ENCODE measurements at places on chromosomes 2 and 18. TPM values are rescaled to one million over a fixed set of nuclear protein-coding genes. Genes with fewer than 3 reads are reported as not detected.

The ICA1L gene
- polyA plus RNA-seq: 5.1 TPM

DNA sequence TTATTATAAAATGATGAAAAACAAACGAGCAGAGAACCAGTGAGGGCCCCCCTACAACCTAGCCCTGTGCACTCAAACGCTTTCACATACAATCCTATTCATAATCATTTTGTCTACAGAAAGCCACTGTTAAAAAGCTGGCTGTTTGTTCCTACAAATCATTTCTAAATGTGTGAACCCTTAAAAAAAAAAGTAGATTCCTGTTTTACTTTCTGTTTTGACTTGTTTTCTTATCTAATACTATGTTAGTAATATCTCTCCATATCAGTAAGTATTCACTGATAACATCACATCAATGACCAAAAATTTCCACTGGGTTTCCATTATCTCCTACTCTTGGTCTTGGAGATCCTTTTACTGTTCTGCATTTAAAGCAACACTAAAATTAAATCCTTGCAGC lies 128.8 kb upstream of the TTC39C start:
- peak overlapping the region; percentile 90 for H3K27ac ChIP-seq
- no peaks in the 10 kb centered on the region for H3K36me3 ChIP-seq
- DNase-seq: no peak
- no peak overlapping the region for H3K4me3 ChIP-seq
- peaks cover 42% of the 10 kb centered on the region for H3K4me1 ChIP-seq

GRCh38 chr18:73841661-73842060 lies 306.0 kb downstream of the FBXO15 start:
- H3K4me3 ChIP-seq: no peak overlapping the region
- DNase-seq: no peak
- H3K4me1 ChIP-seq: no peaks in the 10 kb centered on the region
- H3K27me3 ChIP-seq: peaks cover 12% of the 10 kb centered on the region
- no peaks in the 10 kb centered on the region for H3K36me3 ChIP-seq

The ANKZF1 gene
- 47.1 TPM for polyA plus RNA-seq

- H3K36me3 ChIP-seq: no peaks in the 10 kb centered on the region
- peaks cover 6% of the 10 kb centered on the region for H3K4me1 ChIP-seq
- no peak overlapping the region for H3K4me3 ChIP-seq
These were observed 48.7 kb downstream of the ZBTB7C start for GRCh38 chr18:48360376-48361021.

The MC4R gene
- not detected for polyA plus RNA-seq

DNA sequence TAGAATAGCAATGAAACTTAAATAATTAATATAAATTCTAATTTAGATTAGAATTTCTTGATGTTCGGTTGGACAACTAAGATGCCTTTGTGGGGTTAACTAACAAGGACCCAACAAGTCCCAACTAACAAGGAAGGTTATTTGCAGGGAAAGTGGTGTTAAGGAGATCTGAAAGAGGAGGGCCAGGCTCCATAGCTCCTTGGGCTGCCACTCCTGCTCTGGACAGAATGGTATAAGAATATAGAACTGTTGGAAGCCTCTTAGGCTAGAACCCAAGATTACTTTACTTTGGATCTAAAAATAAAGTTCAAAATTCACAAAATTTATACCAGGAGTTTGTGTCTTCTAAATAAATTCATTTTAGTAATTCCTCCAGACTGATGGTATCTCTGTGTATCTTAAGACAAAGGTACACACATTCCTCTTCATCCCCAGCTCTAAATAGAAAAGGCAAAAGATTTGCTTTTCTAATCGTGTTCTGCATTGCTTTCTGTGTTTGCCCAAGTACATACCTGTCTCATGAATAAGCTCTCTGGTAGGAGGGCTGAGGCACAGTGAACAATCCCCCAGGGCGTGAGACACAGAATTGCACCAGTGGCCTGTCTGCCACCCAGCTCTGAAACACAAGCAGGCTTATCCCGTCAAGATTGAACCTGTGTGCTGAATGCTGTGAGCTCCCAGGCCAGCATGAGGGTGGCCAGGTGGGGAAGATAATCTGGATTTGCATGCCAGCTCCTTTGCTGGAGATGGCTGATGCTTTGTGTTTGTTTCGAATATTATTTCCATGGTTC lies 176.0 kb downstream of the ACKR3 start:
- H3K36me3 ChIP-seq: no peaks in the 10 kb centered on the region
- peak; percentile 78 for DNase-seq
- H3K27ac ChIP-seq: peak overlapping the region; percentile 75
- peaks cover 53% of the 10 kb centered on the region for H3K4me1 ChIP-seq

The UPP2 gene
- polyA plus RNA-seq: not detected

DNA sequence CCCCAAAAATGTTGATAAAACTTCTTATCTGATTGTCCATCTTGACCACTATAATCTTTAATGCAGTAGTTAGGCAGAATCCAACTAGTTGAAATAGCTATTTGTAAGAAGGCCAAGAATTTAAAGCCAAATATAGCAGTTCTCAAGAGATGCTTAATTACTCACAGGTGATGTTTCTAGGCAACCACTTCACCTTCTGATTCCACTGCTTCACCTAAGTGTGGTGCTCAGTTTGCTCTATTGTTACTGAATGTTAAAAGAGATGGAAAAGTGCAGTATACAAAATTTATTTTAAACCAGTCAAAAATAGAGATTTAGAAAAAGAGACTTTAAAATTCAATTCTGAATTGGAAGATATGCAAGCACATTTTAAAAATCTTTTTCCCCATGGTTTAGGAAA lies 539.4 kb downstream of the ZNF804A start:
- no peak overlapping the region for H3K27ac ChIP-seq
- H3K27me3 ChIP-seq: no peaks in the 10 kb centered on the region
- no peaks in the 10 kb centered on the region for H3K36me3 ChIP-seq
- no peaks in the 10 kb centered on the region for H3K4me1 ChIP-seq

The ACKR3 gene
- polyA plus RNA-seq: 58.9 TPM

DNA sequence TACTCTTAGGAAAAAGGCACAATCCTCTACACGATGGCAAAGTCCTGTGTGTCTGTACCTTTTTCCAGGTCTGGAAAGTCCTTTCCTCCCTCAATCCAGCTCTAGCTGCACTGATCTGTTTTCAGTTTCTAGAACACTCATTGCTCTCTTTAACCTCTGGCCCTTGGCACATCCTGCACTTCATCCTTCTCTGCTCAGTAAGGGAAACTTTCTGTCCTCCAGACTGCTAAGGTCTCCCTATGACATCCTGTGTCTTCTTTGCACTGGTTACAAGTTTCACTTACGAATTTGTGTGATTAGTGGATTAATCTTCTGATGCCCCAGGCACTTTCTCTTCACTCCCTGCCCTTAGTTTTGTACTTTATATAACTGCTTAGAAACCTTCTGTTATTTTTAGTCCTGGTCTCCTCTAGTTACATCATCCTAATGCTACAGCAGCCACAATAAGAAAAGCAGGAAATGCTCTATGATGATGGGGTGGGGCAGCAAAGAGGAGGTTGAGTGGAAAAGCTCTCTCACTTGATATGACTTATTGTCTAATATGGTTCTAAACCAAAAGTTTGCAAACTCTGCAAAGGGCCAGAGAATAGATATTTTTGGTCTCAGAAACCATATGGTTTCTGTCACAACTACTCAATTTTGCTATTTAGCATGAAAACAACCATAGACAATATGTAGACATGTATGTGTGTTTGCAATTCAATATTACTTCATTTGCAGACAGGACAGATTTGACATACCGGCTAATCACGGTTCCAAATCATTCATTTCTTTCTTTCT lies 568.2 kb downstream of the THSD7B start:
- DNase-seq: no peak
- H3K27ac ChIP-seq: no peak overlapping the region
- no peak overlapping the region for H3K4me3 ChIP-seq
- H3K36me3 ChIP-seq: no peaks in the 10 kb centered on the region

The SULT1C4 gene
- 17.3 TPM for polyA plus RNA-seq

GRCh38 chr2:226362980-226363379 lies 436.6 kb downstream of the IRS1 start:
- H3K4me3 ChIP-seq: no peak overlapping the region
- peak; percentile 10 for DNase-seq
- no peaks in the 10 kb centered on the region for H3K36me3 ChIP-seq
- no peak overlapping the region for H3K27ac ChIP-seq
- H3K4me1 ChIP-seq: no peaks in the 10 kb centered on the region
- H3K27me3 ChIP-seq: no peaks in the 10 kb centered on the region

- no peaks in the 10 kb centered on the region for H3K27me3 ChIP-seq
- DNase-seq: no peak
- peaks cover 19% of the 10 kb centered on the region for H3K4me1 ChIP-seq
- H3K36me3 ChIP-seq: no peaks in the 10 kb centered on the region
- no peak overlapping the region for H3K27ac ChIP-seq
- no peak overlapping the region for H3K4me3 ChIP-seq
These were observed 109.5 kb downstream of the PXDN start for GRCh38 chr2:1634681-1635341.

DNA sequence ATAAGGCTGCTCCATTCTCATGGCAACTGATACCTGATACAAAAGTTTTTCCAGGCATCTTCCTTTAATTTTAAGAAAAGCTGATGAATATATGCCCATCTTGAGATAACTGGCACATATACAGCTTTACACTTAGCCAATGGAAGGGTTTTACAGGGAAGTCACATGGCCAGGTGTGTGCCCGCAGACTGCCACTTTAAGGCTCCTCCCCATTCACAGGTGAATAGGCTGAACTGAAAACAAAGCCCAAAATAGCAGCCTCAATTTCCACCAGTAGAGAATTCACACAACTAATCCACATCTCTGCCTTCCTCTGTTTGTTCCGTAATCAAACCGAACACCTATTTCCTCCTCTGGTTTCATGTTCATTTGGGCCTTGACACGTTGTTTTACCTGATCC lies 9.8 kb upstream of the ME2 start:
- no peaks in the 10 kb centered on the region for H3K27me3 ChIP-seq
- H3K36me3 ChIP-seq: no peaks in the 10 kb centered on the region
- H3K4me1 ChIP-seq: peaks cover 4% of the 10 kb centered on the region
- DNase-seq: no peak
- no peak overlapping the region for H3K4me3 ChIP-seq

The MTERF4 gene
- polyA plus RNA-seq: 20.3 TPM

DNA sequence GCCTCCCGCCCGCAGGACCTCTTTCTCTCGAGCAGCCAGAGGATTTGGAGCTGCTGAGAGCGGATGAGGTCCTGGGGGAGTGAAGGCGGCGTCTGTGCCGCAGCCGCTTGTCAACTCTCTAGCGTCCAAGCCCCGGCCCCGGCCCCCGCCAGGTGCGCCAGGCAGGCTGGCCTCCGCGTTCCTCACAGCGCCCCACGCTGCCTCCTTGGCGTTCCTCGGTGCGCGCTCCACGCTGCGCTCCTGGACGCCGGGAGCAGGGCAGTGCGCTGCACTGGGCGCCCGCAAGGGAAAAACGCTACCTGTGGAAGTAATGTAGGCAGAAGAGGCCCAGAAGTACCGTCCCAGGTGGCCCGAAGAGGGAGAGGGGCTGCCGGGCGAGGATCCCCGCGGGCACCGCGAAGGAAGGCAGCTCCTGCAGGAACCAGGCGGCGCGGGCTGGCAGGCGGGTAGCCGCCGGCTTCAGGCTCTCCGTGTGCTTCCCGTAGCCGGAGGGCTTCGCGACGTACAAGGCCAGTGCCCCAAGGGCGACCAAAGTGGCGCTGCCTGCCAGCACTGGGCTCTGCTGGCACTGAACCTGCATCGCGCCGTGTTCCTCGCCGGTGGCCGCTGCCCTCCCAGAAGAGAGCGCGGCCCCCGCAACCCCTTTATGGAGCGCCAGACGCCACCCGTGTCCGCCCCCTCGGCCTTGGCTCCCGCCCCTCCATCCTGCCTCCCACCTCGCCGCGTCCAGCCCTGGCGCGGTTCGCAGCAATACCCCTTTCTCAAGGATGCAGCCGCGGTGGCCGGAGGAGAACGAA lies at the start of gene SRD5A2:
Gene SRD5A2, minus strand, starts transcription at position 618 of the 797 bp plus-strand sequence. Its CDS starts 38 bp downstream, at position 580.
- DNase-seq: no peak
- H3K27me3 ChIP-seq: peaks cover 55% of the 10 kb centered on the region
- no peaks in the 10 kb centered on the region for H3K36me3 ChIP-seq
- H3K4me3 ChIP-seq: no peak within 1 kb of the TSS
- no peak within 1 kb of the TSS for H3K27ac ChIP-seq
- no peaks in the 10 kb centered on the region for H3K4me1 ChIP-seq

The EVA1A gene
- polyA plus RNA-seq: 15.3 TPM

DNA sequence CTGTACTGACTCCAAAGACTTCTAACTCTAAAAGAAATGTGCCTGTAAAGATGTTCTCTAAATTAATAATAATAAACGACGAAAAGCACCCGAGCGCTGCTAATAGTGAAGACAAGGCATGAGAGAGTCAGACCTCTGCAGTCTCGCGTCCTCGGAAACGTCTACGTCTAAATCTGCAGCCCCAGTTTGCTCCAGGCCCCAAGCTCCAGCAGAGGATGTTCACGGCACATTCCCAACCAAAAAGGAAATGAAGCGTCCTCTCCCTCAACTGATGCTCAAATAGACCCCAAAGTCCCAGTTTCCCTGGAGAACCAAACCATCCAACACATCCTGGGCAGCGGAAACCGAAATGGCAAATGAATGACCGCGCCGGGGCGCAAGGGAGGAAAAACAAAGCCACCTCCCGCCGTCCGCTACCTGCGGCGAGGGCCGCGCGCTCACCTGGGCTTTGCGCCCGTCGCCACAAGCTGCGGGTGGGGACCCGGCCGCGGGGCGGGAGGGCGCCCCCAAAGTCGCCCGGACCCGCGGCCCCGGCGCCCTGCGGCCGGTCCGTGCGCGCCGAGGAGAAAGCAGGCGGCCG lies 47.1 kb upstream of the CCDC150 start:
- peaks cover 31% of the 10 kb centered on the region for H3K27me3 ChIP-seq
- peak overlapping the region; percentile 90 for H3K4me3 ChIP-seq
- H3K27ac ChIP-seq: peak overlapping the region; percentile 91
- no peak for DNase-seq
